ENCODE measurements at places on chromosomes 2 and 18.

- no peak for DNase-seq
Observed at GRCh38 chr18:58525517-58525916, 103.4 kb downstream of the ALPK2 start.

- no peak for DNase-seq
Observed at GRCh38 chr2:186639939-186640338, 50.1 kb downstream of the ITGAV start.

- no peak for DNase-seq
Observed at GRCh38 chr18:10751653-10752052, 225.8 kb downstream of the NAPG start.

- no peak for DNase-seq
Observed at GRCh38 chr2:104734937-104735586, 118.9 kb upstream of the POU3F3 start.

DNA sequence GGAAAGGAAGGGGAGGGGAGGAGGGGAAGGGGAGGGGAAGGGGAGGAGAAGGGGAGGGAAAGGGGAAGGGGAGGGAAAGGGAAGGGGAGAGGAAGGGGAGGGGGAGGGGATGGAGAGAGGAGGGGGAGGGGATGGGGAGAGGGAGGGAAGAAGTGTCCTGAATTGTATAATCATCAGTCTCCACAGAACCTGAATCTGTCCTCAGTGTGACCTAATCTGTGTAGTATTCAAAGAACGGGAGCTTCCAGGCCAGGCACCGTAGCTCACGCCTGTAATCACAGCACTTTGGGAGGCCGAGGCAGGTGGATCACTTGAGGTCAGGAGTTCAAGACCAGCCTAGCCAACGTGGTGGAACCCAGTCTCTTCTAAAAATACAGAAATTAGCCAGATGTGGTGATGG lies 41.1 kb upstream of the CCDC150 start:
- DNase-seq: no peak

Measured in left renal pelvis (tissue), 4 donors.